ENCODE measurements at places on chromosomes 6 and 20.
A peak's percentile ranks its signal among the peaks of the same experiment; 100 is the strongest.

- DNase-seq = no peak
Observed at GRCh38 chr6:9204171-9204570, 768.8 kb upstream of the SLC35B3 start.

GRCh38 chr6:32164295-32164694, at the start of gene EGFL8:
Gene EGFL8, plus strand, starts transcription at chr6:32164595. Its CDS starts 1,571 bp downstream, at chr6:32166166.
- DNase-seq = no peak

GRCh38 chr6:22556266-22556665, 13.1 kb upstream of the HDGFL1 start:
- DNase-seq = no peak

DNA sequence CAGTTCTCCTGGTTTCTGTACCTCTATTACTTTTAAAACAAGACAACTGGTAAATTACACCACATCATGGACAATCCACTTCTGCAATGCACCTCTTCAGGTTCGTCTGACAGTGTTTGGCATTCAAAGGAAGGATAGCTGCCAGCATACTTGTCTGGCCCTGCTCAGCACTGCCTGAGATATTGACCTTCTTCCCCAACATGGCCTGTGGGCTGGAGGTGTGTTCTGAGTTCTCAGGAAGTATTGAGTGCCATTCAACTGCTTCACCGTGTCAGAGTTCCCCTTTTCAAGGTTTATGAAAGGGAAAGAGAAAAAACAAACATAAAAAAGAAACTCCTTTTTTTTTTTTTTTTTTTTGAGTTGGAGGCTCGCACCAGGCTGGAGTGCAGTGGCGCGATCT, 267.9 kb upstream of the SASH1 start:
- no peak for DNase-seq

GRCh38 chr6:74925683-74926082, 280.2 kb downstream of the COL12A1 start:
- no peak for DNase-seq

DNA sequence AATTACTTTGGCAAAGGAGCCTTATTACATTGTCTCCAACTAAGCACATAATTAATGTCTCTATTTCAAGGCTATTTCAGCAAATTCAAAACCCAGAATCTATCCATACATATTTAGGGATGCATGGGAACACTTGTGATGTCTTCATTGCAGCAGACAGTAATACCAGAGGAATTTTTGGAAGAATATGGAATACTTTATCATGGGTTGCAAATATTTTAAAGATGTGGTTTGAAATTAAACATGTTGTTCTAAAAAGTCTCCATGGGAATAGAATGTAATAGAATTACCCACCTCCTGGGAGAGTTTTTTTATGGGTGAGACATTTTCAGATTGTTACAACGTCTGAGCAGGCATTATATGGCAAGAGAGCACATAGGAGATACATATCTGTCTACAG, 170.8 kb downstream of the KCNQ5 start:
- DNase-seq = no peak

DNA sequence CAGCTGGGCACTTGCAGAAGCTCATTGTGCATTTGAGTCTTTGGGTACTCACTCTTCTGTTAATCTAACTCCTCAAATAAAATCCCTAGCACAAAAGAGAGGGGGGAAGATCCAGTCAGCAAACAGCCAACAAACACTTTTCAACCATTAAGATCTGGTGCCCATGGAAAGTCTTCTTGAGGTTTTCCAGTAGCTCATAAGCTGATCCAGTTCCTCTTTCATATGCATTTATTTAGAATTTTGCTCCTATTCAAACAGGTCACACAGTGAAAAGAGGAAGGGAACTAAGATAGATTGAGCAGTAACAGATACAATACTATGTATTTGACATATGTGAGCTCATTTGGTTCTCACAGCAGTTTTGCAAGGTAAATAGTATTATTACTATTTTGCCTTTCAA, 38.6 kb downstream of the HLA-DPB1 start:
- no peak for DNase-seq

DNA sequence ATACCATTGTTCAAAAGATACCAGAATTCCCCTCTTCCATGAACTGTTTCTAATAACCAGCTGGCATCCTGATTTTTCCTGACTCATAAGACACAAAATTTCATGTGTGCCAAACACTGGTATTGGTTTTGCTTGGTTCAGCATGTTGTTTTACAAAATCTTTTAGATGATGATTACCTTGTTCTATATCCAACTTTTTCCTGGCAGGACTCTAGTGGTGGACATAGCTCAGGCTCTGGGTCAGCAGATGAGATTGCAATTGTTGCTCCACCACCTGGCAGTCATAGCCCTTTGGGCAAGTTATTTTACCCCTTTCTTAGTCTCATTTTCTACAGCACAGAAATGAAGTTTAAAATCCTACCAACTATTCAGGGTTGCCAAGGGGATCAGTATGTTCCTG, 6.2 kb downstream of the TRIM38 start:
- DNase-seq = no peak

- no peak for DNase-seq
Observed at GRCh38 chr6:13814938-13815575, 700 bp upstream of the MCUR1 start.

DNA sequence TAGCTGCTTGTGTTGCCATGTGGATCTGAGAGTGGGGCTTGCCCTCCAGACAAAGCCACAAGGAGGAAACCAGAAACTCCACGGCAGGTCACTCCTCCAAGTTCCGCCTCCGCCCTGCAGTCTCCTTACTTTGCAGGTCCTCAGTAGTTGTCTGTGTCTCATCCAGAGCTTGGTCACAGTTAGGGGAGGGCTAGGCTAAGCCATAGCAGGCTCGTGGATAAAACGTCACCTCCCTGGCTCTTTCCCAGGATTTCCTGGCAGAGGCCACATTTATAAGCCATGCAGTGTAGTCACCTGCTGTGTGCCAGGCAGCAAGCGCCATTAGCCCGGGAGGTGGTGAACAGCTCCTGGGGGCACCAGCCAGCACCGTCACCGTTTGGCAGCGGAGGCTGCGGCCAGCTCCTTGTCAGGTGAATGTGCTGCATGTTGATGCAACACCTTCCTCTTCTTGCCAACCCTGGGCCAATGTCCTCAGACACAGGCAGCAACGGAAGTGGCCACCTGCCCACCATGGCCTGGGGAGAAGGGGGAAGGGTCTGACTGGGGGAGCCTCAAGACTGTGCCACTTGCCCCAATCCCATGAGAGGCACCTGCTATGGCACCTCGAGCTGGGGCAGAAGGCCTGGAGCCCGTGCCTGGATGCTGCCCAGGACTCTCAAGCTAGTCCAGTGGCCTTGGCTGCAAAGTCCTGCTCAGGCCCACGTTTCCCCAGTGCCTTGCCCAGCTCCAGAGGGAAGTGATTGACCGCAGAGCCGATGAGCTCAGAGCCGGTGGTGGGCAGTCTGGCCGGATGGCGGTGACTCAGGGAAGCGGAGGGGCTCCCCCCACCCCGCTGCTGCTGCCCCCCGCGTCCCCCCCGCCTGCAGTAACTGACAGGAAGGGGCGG, 39.0 kb upstream of the SLCO4A1 start:
- no peak for DNase-seq

DNA sequence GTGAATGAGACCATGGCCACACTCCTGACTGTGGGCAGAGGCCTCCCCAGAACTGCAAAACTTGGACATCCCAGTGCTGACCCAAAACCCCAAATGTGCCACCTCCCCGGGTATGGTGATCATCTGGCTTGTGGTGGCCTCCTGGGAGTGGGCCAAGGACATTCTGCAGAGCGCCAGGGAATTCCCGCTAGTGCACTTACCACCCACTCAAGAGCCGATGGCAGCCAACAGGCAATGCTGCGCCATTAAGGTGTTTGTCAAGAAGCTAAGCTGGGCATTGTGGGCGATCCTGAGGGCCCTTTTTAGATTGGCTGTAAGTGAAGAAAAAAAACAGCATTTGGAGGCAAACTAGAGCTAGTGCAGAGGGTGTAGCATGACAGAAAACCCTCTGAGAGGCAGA, 9.4 kb downstream of the MMP24 start:
- no peak for DNase-seq

- no peak for DNase-seq
Observed at GRCh38 chr6:155377061-155377460, 62.8 kb upstream of the TFB1M start.

DNA sequence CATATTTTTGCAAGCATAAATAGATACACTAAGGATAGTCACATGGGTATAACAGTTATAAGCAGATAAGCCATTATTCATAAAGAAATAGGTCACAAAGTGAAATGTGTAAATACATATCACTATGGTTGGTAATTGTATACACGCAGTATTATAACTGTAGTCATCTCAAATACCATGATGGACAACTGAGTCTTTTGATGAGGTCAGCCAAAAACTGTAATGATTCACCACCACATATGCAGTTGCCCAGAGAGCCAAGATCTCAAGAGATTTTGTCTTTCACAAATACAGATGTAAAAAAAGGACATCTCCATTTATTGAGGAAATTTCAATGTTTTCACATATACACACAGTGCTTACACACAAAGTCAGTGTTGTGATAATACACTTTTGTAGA, 28.3 kb downstream of the ZNF292 start:
- DNase-seq = no peak

GRCh38 chr6:159480471-159480870, 212.6 kb downstream of the SOD2 start:
- DNase-seq = no peak

- no peak for DNase-seq
Observed at GRCh38 chr6:118996289-118996820, 61.4 kb upstream of the MCM9 start.

DNA sequence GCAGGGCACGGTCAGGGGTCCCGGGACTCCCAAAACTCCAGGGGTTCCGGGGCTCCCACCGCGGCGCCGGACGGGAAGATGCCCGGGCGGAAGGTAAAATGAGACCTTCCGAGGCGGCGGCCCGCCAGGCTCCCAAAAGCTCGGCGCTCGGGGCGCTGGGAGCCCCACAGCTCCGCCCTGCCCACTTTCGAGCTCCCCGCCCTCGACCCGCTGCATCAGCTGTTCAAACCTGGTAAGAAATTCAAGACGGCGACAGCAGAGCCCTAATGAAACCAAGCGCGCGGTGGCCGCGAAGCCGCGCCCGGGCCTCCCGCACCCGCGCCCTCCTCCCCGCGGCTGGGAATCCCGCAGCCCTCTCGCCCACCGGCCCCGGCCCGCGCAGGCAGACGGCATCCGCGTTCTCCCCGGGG, 369 bp downstream of the SLC4A11 start:
- DNase-seq = peak; percentile 69

GRCh38 chr20:52682237-52682636, 289.9 kb upstream of the TSHZ2 start:
- no peak for DNase-seq

DNA sequence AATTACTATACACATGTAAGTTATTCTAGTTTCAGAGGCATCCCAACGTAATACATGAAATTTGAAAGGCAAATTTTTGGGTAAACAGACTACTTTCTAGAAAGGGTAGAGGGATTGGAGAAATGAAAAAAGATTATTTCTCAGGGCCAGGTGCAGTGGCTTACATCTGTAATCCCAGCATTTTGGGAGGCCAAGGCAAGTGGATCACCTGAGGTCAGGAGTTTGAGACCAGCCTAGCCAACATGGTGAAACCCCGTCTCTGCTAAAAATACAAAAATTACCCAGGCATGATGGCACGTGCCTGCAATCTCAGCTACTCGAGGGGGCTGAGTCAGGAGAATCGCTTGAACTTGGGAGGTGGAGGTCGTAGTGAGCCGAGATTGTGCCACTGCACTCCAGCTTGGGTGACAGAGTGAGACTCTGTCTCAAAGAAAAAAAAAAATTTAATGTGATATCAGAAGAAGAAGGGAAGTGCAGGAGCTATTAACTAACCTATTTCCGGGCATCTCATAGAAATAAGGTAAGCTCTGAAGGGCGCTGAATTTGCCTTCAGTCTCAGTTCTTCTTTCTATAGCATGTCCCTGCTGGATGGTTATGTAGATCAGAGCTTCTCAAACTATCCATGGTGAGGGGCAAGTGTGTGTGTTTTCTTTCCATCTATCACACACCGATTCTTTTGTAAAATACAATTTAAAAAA, 100.3 kb upstream of the MTHFD1L start:
- no peak for DNase-seq

- DNase-seq = no peak
Observed at GRCh38 chr6:69456086-69456485, 340.7 kb downstream of the LMBRD1 start.

DNA sequence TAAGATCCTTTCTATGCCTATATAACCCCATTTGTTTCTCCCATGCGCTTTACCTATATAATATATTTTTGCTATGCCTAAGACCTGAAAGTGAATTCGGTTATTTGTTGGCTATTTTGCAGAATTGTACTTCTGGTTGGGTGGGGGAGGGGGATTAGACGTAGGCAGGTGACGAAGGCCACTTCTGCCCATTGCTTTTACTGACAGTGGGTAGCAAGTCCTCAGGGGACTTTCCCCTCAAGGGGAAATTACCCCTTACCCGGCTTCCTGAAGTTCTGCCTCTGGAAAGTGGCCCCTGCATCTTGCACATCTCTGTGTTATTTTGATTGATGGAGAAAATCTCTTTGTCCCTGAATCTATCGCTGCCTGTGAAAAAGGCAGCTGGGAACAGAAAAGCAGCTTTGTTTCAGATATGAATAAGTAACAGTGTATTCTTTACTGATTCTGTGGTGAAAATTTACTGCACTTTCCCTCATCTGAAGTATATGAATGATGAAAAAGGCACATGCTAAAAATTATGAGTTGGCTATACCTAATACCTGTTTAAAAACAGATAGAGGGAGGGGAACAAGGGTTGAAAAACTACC, 133.9 kb downstream of the UTRN start:
- DNase-seq = no peak

DNA sequence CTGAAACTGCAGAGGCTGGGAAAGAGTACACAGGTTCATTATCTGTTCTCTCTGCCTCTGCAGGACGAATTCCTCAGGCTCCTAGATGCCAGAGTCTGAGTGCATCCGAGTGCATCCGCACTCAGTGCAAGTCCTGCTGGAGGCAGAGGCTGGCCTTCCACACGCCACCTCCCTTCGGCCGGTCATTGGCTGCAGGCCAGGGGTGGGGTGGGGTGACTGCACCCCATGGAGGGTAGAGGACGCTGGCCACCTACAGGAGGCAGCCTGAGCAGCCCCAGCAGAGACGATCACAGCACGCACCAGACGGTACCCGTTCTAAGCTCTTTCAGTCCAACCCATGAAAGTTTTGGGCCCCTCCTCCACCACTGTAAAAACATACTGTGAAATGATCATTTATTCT, 11.7 kb downstream of the SFT2D1 start:
- DNase-seq = peak; percentile 90

DNA sequence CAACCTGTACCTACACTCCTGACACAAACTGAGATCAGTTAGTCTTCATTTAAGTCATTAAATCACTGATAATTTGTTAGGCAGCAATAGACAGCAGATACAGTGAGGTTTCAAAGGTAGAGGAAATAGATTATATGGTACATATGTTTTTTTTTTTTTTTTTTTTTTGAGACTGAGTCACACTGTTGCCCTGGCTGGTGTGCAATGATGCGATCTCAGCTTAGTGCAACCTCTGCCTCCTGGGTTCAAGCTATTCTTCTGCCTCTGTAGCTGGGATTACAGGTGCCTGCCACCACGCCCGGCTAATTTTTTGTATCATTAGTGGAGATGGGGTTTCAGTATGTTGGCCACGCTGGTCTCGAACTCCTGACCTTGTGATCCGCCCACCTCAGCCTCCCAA, 38.2 kb upstream of the KIF13A start:
- DNase-seq = no peak

Data from WTC11 (cell line).